Stimulated activated CD4-positive, alpha-beta T cell treated with anti-CD3 and anti-CD28 coated beads, Interleukin-4, amount 100 ng/mL, for 24 hours (primary cell): ENCODE measurements at places on chromosomes 2 and 18.

DNA sequence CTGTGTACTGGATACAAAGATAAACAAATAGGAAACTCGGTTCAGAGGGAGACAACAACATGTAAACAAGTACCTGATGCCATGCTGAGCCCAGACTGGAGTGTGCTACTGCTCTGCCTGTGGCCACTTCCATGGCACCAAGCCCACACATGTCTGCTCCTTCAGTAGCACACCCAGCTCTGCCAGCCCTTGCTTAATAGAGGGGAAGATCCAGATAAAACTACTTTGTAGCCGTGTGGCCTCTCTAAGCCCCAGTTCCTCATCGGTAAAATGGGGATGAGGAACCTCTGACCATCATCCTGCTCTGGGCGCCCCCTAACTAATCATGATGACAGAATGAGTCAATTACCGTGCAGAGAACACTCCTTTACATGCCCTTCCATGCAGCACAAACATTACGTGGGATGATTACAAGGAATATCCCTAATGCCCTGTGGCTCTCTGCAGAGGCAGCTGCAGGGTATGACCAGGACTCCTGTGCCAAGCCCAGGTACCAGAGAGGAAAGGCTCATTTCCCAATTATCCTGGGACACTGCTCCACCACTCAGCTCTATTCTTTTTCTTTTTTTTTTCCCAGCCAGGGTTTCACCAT lies 34.9 kb downstream of the DNMT3A start:
- DNase-seq = no peak

DNA sequence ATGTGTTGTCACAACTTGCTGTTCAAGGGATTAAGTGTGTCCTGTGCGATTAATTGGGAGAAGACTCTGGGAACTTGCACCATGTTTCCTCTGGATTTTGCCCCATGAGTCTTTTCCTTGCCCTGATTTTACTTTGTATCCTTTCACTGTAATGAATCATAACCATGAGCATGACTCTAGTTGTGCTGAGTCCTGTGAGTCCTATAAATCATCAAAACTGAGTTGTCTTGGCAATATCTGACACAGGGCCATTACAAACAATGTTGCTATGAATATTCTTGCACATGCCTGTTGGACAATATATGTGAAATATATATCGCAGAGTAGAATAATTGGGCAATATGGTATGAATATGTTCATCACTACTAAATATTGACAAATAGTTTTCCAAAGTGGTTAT lies 56.5 kb upstream of the COL5A2 start:
- no peak for DNase-seq

DNA sequence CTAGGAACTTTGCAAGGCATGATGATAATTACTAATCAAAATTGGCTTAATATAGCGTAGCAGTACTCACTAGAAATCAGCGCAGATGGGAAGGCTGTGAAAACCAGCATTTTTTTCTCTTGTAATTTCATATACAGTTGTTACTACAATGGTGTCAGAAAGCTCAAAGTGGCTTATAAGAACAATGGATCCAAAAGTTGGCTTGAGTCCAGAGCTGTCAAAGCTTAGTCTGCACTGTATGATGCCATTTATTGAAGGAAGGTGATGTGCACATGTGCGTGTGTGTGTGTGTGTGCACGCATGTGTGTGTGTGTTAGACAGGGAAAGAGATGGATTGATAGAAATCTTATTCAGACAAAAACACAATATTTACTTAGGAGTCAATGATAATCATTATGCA lies 341.3 kb downstream of the TGIF1 start:
- no peak for DNase-seq

GRCh38 chr2:19140463-19141208 lies 217.8 kb downstream of the OSR1 start:
- DNase-seq = no peak

DNA sequence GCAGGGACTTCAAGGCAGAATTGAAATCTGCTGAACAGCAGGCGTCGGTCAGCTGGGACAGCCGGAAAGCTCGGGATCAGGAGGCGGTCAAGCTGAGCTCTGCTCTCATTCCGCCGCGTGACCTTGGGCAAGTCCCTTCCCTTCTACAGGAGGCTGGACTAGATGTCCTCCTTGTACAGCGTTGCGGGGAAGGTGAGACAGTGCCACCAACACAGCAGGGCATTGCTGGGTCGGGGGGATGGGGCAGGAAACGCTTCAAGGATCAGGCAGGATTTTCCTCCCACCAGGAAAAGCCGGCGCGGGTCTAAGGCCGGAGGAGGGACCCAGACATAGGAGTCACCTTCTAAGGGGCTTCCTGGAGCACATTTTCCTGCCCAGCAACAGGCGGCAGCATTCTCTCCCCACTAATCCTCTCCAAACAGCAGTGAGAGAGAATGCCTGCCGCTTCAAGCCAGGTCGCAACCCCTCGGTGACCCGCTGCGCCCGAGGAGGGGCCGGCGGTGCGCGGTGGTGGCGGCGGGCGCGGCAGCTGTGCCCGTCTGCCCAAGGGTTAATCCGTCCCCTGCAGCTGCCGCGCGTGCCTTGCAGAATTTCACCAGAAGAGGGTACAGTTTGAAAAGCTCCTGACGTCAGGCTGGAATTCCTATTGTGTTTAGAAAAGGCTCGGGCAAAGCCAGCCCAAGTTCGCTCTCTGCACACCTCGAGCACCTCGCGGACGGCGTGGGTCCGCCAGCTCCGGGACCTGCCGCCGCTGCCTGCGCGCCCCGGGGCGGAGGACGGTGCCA lies at the start of gene KCNF1:
KCNF1 (plus strand) TSS at position 644 of the 785 bp plus-strand sequence. CDS start 493 bp downstream, outside the sequence.
- DNase-seq = no peak

DNA sequence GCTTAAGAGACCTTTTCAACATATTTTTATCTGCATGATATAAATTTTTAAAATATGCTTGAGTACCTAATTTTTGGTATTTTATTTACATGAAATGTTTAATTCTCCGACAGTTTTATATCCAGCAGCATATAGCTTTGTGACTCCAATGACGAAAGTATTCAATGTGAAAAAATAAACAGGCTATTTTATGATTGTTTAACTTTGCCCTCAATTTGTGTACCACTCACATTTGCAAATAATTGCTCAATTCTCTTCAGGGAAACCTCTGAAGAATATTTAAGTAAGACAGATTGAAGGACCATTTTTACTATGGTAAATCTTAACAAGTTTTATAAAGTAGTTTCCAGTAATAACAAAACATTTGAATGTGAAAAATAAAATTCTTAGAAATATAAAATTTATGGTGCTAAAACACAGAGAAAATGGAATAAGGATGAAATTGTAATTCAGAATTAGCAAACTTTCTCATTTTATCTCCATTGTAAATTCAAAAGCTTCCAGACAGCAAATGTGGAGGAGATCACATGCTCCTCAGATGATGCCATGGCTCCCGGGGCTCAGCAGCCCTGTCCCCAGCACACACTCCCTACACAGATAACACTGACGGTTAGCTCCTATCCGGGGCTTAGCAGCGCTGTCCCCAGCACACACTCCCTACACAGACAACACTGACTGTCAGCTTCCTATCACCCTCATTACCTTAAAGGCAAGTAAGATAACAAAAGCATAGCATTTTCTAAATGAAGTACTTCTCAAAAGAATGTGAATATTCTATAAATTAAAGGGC lies 39.7 kb downstream of the SH3YL1 start:
- no peak for DNase-seq

- no peak for DNase-seq
Observed at GRCh38 chr18:9951022-9951859, 37.4 kb downstream of the VAPA start.

GRCh38 chr2:234686088-234686890 lies 189.4 kb upstream of the ARL4C start:
- DNase-seq = no peak

DNA sequence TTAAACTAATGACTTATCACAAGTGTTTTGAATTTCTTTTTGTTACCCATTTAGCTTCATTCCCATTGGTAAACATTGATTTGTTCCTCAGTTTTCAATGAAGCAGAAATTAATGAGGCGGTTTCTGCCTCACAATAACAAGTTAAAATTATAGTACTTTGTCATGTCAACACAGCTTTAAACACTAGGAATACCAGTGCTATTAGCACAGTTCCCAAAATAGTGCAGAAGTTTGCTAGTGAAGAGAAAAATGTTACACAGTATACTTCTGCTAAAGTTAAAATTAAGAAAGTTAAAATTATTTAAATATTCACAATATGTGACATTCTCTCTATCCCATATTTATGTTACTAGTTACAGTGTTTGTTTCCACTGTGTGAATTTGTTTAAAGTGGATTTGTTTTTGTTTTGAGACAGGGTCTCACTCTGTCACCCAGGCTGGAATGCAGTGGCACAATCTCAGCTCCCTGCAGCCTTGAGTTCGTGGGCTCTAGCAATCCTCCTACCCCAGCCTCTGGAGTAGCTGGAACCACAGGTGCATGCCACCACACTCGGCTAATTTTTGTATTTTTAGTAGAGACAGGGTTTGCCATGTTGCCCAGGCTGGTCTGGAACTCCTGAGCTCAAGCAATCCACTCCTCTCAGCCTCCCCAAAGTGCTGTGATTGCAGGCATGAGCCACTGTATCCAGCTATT lies 3.8 kb upstream of the CHN1 start:
- no peak for DNase-seq

- no peak for DNase-seq
Observed at GRCh38 chr18:56043641-56044061, 455.7 kb upstream of the TCF4 start.

GRCh38 chr2:215105607-215106354 lies 32.6 kb downstream of the ABCA12 start:
- no peak for DNase-seq

DNA sequence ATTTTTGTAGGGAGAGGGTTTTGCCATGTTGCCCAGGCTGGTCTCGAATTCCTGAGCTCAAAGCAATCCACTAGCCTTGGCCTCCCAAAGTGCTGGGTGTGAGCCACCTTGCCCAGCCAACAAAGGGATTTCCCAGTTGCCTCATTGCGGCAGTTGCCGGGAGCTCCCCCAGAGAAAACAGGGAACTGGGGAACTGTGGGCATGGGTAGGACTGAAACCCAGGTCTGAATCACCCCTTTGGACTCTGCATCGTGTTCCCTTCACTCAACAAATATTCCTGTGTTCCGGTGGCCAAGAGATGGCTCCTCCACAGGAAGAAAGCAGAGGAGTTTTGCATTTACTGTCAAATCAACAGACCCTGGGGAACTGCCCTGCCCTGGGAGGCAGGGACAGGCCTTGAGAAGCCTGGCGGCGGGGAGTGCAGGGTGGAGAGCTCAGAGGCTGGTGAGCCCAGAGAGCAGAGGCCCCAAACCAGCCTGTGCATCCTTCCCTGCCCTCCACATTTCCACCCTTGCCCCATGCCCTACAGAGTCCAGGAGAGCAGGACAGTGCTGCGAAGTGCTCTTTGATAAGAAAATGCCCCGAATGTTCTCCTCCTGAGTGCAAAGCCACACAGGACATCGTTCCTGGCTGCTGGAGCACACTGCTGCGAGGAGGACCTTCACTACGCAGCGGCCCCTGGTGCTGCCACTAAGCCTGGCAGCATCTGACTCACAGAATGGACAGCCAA lies 24.9 kb downstream of the MYO7B start:
- no peak for DNase-seq

- no peak for DNase-seq
Observed at GRCh38 chr2:9112079-9112721, 94.4 kb upstream of the ASAP2 start.

DNA sequence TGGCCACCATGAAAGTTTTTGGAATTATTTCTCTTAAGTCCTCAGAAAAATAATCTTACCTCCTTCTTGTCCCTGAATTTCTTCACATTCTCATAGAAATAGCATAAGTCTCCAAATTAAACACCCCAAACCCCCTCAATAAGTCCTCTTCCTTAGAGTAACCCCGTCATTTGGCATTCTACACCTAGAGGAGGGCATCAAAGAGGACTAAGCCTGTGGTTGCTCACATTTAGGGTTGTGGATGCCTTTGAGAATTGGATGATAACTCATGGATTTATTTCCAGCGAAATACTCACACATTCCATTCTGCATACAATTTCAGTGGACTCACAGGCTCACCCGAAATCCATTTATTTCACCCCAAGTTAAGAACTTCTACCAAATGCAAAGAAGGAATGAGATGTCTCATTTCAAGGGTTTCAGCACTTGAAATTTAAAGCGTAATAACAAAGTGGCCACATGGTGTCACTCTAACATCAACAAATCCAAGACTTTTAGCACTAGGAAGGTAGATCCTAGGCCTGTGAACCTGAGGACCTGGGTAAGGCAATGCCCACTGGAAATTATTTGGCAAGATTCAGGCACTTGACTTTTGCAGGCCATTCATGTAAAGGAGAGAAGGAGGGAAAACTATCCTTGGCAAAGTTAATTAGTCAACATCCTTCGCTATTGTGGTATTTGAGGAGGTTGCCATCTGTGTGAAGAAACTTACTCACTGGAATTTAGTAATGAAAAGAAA lies 24.6 kb downstream of the DYTN start:
- peak; percentile 52 for DNase-seq

DNA sequence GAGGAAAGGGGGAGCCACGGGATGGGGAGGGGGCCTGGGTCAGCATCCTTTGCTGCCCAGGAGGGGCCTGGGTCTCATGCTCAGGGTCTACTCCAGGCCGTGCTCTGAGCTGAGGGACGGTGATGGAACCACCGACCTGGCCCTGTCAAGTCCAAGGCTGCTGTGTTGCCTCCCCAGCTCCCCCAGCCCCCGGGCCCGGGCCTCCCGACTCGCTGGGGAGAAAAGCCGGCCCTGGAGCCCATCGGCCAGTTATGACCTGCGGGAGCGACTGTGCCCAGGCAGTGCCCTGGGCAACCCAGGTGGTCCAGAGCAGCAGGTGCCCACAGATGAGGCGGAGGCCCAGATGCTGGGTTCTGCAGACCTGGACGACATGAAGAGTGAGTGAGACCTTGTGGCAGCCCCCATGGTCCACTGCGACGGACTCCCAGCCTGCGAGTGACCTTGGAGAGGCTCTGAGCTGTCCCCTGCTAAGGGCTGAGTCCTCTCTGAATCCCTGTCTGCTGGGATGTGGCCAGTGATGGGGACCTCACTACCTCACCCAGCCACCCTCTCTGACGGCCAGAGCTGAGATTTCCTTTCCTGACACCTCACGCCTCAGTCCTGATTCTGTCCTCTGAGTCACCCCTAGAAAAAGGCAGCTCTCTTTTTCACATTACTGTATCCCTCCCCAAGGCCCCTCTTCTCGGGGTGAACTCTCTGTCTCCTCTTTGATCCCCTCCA lies 2.7 kb downstream of the SLC4A3 start:
- no peak for DNase-seq

GRCh38 chr18:4453874-4454536 lies 1.1 kb downstream of the DLGAP1 start:
- DNase-seq = no peak

DNA sequence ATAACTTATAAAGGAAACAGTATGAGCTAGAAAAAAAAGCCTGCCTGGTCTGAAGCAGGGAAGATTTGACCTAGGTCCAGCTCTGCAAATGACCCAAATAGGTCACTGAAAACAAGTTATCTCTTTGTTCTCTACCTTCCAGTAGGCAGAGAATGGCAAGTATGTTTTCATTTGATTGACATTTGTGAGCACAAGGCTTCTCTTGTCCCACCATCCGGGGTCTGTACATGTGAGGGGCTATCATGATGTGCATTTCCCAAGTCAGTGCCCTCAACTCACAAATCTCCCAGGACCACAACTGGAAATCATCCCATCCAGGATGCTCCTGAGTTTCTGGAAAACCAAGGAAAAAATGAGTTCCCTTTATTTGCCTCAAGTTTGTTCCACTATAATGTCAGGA lies 309.5 kb downstream of the AFF3 start:
- DNase-seq = no peak

- DNase-seq = no peak
Observed at GRCh38 chr2:203662951-203663350, 43.5 kb upstream of the CD28 start.
